Activated CD8-positive, alpha-beta memory T cell treated with anti-CD3 and anti-CD28 coated beads for 48 hours (primary cell): ENCODE measurements at places on chromosomes 13 and 19.
A peak's percentile ranks its signal among the peaks of the same experiment; 100 is the strongest.

GRCh38 chr13:63304497-63304896, 1888.8 kb upstream of the PCDH20 start:
- DNase-seq = no peak

GRCh38 chr13:92187378-92187989, 789.1 kb downstream of the GPC5 start:
- DNase-seq = no peak

DNA sequence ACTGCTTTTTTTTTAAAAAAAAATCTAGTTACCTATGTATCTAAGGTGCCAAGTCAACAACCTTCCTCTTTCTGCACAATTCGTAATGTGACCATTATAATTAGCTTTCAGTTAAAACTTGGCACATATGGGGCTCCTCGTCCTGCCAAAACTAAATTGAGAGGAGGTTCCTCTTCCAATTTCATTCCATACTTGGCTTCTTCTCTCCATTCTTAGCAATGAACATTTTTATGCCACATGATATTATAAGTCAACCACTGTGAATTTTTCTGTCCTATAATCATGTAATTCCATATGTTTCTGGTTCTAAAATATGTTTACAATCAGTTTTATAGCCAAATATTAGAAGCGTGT, 177.0 kb downstream of the DCLK1 start:
- no peak for DNase-seq

- DNase-seq = peak; percentile 25
Observed at GRCh38 chr13:114339857-114340534, 25.7 kb downstream of the CHAMP1 start.

GRCh38 chr19:45050036-45050435, 11.2 kb downstream of the CLASRP start:
- no peak for DNase-seq

GRCh38 chr19:46357846-46358583, 11.1 kb downstream of the PPP5C start:
- no peak for DNase-seq

DNA sequence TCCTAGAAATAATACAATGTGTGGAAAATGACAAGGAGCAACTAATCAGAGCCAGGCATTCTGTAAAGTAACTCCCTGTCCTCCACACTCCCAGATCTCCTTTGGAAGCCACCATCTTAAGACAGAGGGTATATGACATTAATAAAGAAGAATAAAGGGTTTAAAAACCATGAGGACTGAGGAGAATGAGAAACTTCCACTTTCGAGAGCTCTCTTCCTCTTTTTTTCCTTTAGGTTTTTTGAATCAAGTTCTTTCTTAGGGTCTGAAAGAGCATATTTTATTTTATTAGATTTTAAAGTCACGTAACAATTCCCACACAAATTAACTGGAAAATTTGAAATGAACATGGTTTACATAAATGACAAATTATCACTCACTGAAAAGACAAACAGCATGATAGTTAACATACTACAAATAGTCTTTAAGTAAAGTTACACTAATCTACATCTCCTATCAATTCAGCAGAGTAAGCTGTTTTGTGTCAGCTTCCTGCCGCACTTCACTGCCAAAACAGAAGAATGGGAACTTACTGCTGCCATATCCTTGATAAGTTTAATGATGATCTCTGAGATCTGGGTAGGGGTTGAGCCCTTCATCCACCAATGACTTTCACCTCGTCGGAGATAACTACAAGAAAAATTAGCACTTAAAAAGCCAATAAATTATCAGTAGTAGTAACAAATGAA, 38.6 kb upstream of the FBXL3 start:
- no peak for DNase-seq

GRCh38 chr13:112734696-112735547, 45.1 kb downstream of the ATP11A start:
- no peak for DNase-seq

- no peak for DNase-seq
Observed at GRCh38 chr13:90675129-90675528, 672.4 kb upstream of the MIR17HG start.

DNA sequence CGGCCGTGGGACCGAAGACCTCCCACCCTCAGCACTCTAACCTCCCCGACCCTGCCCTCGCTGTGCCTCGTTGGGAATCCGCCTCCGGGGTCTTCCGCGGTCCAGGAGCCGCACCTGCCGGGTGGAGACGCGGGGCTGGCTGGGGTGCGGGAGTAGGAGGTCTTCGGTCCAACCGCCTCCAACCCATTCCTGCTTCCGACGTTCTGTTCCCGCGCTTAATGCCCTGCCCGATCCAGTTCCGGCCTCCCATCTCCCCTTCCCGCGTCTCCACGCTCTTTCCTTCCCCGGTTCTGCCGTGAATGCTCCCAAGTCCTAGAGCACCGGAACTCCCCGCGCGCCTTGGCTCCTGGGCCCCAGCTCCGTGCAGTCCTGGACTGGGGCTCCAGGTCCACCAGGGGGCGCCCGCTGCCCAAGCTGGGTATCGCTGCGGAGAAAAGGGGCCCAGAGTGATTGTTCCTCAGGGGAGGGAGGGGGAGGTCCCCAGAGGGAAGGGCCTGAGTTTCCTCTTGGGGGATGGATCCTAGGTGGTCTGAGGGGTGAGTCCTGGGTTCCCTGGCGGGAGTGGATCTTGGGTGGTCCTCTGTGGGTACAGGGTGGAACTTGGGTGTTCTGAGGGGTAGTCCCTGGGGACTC, 14.1 kb upstream of the TNFSF9 start:
- peak; percentile 97 for DNase-seq

- DNase-seq = no peak
Observed at GRCh38 chr19:48591021-48591420, 15.5 kb upstream of the SPACA4 start.

- no peak for DNase-seq
Observed at GRCh38 chr19:7383284-7383683, 34.5 kb downstream of the ARHGEF18 start.

DNA sequence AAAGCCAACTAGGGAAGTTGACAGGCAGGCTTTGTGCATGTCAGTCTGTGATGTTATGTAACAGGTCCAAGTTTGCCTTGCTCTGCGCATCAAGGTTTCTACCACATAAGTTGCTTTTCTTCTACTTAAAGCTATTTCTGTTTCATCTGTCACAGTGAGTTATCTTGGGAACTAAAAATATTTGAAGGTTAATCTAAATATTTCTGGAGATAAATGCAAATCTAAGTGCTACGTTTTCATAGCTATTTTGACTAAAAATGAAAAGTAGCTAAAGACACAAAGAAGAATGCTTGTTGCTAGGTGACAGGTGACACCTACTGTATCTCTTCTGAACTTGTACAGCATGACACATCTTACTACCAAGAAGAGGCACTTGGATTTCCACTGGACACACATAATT, 135.6 kb downstream of the KLF12 start:
- DNase-seq = no peak

DNA sequence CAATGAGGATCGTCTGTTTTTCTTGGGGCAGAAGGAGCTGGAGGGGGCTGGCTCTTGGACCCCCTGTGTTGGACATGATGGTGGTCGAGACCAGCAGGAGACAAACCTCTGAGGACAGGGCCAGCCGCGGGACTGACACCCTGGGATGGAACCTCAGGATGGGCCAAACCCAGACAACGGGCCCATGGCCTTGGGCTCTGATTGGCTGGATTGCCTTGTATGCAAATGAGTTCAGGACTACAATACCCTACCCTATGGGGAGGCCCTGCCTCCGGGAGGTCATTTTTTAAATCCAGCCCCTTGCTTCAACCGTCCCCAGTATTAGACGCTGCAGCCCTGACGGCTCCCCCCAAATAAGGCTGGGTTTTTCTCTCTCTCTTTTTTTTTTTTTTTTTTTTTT, 22.0 kb downstream of the SLC5A5 start:
- no peak for DNase-seq

- no peak for DNase-seq
Observed at GRCh38 chr13:91567485-91568207, 169.2 kb downstream of the GPC5 start.

DNA sequence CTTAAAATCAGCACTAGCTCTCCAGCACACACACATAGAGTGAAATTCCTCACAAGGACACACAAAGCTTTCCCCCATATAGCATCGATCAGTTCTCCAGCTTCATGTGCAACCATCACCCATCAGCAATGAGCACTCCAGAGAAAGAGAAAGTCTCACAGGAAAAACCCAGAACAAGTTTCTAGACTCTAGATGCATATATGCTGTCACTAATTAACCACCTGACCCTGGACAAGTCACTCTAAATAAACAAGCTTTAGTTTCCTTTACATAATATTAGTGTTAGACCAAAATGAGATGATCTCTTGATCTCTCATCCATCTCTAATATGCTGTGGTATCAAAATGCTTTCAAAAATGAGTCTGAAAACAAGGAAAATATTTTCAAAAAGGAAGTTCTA, 81.2 kb downstream of the TBC1D4 start:
- no peak for DNase-seq

DNA sequence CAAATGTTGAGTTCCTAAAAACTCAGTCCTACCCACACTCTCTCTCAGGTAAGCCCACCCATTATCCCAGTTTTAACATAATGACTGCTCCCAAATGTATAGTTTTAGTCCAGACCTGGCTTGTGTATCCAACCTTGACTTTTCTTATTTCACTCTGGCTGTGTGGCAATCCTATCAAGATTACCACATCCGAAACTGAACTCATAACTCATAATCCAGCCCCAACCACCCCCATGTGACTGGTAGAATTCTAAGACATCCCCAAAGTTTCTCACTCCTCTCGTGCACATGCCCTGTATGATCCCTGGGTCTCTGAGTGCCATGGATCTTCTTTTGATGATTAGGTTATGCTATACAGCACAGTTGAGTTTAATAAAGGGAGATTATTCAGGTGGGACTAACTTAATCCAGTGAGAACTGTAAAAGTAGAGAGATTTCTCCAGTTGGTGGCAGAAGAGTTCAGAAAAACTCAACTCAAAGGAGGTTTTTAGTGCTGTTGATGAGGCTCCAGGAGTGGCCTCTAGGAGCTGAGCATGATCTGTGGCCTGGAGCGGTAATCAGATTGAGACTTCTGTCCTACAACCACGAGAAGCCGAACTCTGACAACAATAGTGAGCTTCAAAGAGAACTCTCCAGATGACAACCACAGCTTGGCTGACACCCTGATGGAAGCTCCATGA, 413.4 kb downstream of the ZNF536 start:
- no peak for DNase-seq

DNA sequence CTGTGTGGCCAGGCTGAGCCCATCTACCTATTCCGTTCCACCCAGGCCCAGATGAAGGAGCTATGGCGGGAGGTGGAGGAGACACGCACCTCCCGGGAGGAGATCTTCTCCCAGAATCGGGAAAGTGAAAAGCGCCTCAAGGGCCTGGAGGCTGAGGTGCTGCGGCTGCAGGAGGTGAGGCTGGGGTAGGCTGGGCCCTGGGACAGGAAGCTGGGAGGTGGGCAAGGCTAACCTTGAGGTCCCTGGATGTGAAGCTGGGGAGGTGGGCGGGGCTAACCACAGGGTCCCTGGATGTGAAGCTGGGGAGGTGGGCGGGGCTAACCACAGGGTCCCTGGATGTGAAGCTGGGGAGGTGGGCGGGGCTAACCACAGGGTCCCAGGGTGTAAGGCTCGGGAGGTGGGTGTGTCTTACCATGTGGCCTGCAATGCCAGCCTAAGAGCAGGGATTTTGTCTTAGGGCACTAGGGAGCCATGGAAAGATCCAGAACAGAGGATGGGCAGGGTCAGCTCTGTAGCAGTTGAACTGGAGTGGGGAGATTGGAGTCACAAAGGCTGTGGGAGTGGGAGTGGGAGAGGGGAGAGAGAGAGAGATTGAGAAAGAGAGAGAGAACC, 36.9 kb downstream of the KCNC3 start:
- DNase-seq = no peak

DNA sequence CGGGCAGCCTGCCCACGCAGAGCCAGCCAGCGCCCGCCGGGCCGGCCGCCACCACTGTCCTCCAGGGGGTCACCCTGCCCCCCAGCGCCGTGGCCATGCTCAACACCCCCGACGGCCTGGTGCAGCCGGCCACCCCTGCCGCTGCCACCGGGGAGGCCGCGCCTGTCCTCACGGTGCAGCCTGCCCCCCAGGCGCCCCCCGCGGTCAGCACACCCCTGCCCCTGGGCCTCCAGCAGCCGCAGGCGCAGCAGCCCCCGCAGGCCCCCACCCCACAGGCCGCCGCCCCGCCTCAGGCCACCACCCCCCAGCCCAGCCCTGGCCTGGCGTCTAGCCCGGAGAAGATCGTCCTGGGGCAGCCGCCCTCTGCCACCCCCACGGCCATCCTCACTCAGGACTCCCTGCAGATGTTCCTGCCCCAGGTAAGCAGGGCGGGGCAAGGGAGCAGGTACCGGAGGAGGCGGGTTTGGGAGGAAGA, 32.3 kb upstream of the EHD2 start:
- no peak for DNase-seq

- no peak for DNase-seq
Observed at GRCh38 chr19:45056831-45057230, 18.0 kb downstream of the CLASRP start.

DNA sequence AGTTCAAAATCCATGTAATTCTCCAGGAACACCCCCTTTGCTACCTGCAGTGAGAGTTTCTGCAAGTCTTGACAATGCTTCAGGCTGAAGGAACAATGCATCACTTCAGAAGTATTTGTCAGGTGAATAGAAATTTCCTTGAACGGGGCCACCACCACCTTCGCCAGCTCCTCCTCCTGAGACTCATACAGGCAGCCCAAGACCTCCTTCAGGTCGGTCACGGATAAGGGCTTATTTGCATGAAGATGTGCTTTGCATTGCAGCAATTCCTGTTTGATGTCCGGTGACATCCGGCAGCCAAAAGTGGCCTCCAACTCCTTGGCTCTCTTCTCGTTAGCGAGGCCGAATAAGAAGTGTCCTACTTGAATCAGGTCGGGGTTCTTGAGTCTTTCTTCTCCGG, 8.4 kb downstream of the NLRP7 start:
- no peak for DNase-seq

DNA sequence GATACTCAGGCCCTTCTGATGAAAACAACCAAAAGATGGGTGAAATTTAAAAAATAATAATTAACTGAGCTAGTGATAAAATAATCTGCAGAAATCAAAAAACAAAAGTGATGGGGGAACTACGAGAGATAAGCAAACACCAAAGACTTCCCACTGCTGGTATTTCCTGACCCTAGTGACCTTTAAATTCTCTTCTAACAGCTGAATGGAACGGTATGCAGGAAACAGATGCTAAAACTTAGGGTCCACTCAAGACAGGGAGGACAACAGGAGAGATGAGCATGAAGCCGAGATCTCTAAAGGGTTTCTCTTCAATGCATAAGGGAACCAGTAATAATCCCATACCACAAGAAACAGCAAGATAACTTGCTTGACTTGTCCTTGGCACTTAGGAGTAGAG, 50.8 kb downstream of the USP12 start:
- DNase-seq = no peak

GRCh38 chr13:53238261-53238660, 209.6 kb downstream of the OLFM4 start:
- no peak for DNase-seq

GRCh38 chr13:102682727-102683126, 12.1 kb downstream of the METTL21C start:
- no peak for DNase-seq

- DNase-seq = no peak
Observed at GRCh38 chr13:111461445-111462149, 141.2 kb downstream of the TEX29 start.

DNA sequence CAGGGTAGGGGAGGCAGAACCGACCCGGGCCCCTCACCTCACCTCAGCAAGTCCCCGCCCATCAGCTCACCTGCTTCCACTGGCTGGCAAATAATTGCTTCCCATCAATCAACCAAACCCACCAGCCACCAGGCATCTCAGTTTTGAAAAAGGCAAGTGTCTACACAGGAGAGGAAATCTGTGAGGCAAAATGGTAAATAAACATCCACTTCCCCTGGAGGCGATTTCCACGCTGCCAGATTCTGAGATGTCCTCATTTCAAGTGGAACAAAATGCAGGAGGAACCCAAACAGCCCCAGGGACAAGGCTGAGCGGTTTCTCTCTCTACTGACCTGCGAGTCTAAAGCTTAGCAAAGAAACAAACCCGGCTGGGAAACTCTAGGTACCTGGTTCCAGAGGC, 117.5 kb downstream of the CRYL1 start:
- DNase-seq = no peak
